ENCODE measurements at places on chromosomes 2 and 18. TPM values are rescaled to one million over a fixed set of nuclear protein-coding genes. Genes with fewer than 3 reads are reported as not detected.

Gene C2orf78
- not detected for total RNA-seq

Gene ASXL3
- total RNA-seq = not detected

Gene SAP130
- total RNA-seq = 28.0 TPM

Gene PLEK
- 1.4 TPM for total RNA-seq

Gene SCLY
- 75.2 TPM for total RNA-seq

Gene ELOA2
- total RNA-seq = not detected

Gene SERPINB8
- total RNA-seq = 7.8 TPM

Gene GPR55
- total RNA-seq = 12.1 TPM
